ENCODE measurements at places on chromosomes 4 and X.

- DNase-seq: no peak
Observed at GRCh38 chr4:37922328-37922727, 31.4 kb downstream of the TBC1D1 start.

DNA sequence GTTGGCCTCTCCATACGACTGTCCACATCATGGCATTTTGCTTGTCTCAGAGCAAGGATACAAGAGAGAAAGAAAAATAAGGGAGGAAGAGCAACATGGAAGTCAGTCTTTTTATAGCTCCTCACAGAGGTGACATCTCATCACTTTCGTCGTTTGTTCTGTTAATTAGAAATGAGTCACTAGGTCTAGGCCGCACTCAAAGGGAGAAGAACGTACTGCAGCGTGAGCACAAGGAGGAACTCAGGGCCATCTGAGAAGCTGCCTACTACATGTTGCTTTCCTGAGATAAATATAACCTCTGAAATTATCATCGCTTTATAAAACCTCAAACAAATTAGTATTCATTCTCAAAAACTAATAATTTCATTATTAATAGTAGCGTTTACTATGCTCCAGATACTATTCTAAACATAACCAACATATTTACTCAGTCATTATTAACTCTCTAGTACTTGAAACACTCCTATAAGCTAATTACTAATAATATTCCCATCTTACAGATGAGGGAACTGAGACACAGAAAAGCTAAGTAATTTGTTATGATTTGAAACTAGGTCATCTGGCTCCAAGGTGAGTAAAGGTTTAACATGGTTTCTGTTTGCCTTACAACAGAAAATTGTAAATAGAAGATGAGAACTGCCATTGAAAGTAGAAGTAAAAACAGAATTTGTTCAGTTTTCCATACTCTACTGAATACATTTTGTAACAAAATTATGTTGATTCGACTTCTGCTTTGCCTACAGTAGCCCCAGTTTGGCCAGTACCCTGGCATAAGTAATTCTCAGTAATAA, 213.2 kb upstream of the UGT8 start:
- DNase-seq: no peak

DNA sequence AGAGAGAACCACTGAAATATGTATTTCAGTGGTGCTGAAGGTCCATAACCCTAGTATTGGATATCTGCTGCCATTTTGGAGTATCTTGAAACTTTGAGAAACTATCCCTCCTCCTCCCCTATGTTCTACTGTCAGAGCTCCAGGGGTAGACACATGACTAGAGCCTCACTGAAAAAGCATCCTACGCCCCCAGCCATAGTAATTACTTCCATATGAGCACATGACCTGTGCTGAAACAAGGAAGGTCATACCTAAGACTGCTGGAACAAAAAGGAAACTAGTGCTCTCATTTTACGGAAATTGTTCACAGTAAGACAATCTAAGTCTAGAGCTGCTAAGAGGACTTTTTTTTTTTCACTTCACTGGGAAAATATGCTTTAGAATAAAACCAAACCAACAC, 42.0 kb upstream of the MAPK10 start:
- no peak for DNase-seq

DNA sequence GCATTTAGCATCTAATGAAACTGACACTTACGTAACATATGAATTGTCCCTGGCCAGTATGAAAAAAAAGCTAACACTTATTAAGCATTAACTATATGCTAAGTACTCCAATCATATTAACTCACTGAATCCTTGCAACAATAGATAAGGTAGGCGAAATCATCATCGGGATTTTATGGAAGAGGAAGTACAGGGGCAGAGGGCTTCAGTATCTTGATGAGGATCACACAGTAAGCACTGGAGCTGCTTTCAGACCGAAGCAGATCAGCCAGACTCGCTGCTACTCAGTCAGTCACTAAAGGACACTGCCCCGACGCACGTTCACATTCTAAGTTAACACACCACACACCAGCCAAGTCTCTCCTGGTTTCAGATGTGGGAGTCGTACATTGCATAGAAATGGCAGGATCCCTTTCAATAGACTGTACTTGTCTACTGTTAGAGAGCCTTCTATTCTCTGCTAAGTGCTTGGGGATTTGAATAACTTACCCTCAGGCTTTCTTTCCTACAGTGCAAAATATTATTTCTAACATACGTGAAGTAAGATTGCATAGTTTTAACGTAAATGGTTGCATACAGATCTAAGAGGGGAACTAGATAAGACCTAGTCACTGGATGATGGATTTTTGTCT, 540.2 kb upstream of the TENM3 start:
- DNase-seq: no peak

GRCh38 chrX:58025979-58026378, 115.7 kb upstream of the ZXDA start:
- DNase-seq: no peak

DNA sequence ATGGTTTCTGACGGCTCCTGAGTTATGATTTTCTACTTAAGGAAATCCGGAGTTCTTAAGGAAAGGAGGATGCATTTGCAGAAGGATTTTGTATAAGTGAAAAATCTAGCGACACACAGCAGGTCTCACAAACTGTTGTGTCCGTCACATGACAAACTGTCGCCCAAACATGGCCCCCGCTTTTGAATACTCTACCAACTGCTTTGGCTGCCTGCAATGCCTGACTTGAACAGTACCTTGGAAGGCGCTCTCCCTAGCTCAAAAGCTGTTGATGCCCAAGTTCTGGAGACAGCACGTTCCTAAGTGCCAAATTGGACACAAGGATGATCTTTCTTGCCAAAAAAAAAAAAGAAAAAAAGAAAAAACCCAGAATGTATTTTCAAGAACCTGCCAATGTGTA, 103.2 kb downstream of the ENPP6 start:
- DNase-seq: no peak

GRCh38 chr4:187993827-187994226, 1.7 kb upstream of the ZFP42 start:
- DNase-seq: no peak

GRCh38 chr4:154534296-154534695, 15.9 kb downstream of the PLRG1 start:
- no peak for DNase-seq

- DNase-seq: no peak
Observed at GRCh38 chr4:54440394-54441136, 211.5 kb downstream of the PDGFRA start.

- DNase-seq: no peak
Observed at GRCh38 chr4:16717266-16717970, 181.0 kb downstream of the LDB2 start.

DNA sequence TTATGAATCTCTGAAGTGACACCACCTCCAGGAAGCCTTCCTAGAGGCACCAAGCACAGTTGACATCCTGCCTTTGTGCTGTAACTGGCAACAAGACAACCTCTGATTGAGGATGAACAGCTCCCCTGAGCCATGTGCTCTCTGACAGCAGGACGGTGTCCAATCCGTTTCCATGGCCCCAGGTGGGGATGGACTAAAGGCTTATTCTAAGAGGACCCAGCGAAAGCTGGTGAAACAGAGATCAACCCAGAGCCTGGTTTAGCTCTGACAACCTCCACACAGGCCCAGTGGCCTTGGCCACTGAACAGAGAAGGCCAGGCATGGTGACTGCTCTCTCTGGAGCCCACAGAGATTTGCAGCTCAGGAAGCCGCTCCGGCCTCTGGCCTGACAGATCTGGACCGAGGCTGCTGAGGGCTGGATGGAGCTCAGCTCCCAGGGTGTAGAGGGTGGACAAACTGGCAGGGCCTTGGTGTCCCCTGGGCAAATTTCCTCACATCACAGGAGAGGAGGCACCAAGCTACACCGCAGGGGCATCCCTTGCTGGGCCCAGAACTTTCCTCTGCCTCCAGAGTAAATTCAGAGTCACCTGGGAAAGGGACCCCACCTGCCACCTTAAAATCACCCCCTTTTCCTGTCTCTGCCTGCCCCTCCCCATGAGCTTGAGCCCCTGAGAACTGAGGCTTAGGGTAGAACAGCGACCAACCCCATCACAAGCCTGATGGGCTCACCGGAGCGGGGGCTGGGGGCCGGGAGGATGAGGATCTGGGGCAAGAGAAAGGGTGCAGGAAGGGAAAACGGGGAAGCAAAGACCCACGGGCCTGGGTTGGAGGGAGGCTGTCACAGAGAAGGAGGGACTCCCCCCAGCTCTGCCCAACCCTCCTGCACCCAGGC, 40.2 kb downstream of the HMX1 start:
- no peak for DNase-seq

GRCh38 chrX:133362538-133362937, 52.8 kb downstream of the GPC4 start:
- DNase-seq: no peak

- DNase-seq: no peak
Observed at GRCh38 chr4:113840861-113841260, 79.3 kb upstream of the CAMK2D start.

GRCh38 chr4:5139141-5139540, 87.9 kb downstream of the STK32B start:
- DNase-seq: no peak

DNA sequence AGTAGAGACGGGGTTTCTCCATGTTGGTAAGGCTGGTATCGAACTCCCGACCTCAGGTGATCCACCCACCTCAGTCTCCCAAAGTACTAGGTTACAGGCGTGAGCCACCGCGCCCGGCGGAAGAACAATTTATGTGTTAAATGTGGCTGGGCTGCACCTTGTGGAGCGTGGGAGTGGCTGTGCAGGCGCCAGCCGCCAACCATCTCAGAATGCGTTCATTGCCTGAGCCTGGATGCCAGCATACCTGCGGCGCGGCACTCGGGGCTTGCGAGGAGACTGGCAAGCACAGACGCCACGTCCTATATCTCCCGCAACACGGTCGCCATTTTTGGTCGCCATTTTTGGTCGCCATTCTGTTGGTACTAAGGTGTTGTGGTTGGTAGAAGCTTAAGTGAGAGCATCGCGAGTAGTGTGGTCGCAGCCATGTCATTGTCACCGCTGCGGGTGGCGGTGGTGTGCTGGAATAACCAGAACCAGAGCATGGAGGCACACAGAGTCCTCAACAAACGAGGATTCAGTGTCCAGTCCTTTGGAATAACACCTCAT, 193.6 kb upstream of the HTR2C start:
- no peak for DNase-seq

GRCh38 chr4:150402871-150403272, 179.1 kb upstream of the MAB21L2 start:
- no peak for DNase-seq

DNA sequence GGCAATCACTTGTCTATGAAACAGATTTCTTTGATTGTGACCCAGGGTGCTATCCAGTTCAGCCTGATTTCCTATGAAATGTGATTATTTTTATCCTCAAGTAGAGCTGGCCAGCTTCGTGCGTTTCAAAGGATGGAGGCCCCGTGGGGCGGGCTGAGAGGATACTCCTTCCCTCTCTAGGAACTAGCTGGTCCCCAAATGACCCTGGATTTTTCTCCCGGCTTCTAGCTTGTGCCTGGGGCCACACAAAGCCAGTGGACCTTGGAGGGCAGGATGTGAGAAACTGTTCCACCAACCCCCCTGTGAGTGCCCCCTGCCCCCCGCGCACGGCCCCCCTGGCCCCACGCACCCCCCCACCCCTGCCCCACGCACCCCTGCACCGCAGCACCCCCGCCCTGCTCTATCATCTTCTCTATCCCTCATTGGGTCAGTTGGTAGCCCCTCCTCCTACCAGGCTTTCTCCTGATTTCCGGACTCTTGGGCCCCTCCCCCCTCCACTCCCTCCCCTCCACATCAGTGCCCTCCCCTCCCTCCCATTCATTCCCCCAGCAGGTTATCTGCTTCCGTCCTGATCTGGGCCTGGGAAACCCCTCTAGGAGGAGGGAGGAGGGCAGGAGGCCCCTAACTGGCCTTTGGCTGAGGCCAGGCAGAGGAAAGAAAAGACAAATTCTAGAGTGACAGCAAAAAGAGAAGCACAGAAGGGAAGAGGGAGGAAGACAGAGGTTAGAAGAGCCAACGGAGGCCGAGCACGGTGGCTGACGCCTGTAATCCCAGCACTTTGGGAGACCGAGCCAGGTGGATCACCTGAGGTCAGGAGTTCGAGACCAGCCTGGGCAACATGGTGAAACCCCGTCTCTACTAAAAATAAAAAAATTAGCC, 3.3 kb downstream of the XPNPEP2 start:
- DNase-seq: no peak

GRCh38 chr4:40682290-40683101, 52.8 kb upstream of the RBM47 start:
- DNase-seq: no peak
